Lung (tissue), 17 donors: ENCODE measurements at places on chromosomes 5 and 9. TPM values are rescaled to one million over a fixed set of nuclear protein-coding genes. Genes with fewer than 3 reads are reported as not detected.

GRCh38 chr5:139745132-139745799 lies 50.3 kb upstream of the PSD2 start:
- peak; percentile 13 for DNase-seq
- no peaks in the 10 kb centered on the region for H3K36me3 ChIP-seq
- peaks cover 24% of the 10 kb centered on the region for H3K4me1 ChIP-seq
- no peak overlapping the region for H3K4me3 ChIP-seq
- H3K27ac ChIP-seq: no peak overlapping the region

GRCh38 chr5:140509898-140510297 lies 37.6 kb upstream of the EIF4EBP3 start:
- no peak for DNase-seq
- H3K27me3 ChIP-seq: no peaks in the 10 kb centered on the region
- H3K4me3 ChIP-seq: no peak overlapping the region
- peaks cover 71% of the 10 kb centered on the region for H3K36me3 ChIP-seq

DNA sequence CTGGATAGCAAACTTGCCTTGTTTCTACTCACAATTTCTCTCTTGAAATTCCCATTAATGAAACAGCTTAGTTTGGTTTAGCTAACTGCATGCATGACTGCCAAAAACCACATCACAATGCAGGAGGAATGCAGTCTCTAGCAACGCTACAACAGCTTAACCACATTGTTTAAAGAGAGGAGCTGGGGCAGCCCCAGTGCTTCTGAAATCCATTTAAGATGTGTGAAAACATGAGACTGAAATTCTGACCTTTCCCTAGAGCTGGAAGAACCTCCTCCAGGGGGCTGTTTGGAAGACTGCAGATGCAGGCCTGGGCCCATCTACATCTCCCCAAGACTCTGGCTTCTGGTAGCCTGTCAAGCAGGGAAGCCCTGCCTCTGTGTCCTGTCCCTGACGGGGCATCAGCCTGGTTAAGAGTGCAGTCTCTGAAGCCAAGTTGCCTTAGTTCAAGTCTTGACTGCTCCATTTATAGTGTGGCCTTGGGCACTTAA lies 157.1 kb downstream of the ZNF462 start:
- no peaks in the 10 kb centered on the region for H3K27me3 ChIP-seq
- peak; percentile 90 for DNase-seq
- H3K27ac ChIP-seq: no peak overlapping the region

DNA sequence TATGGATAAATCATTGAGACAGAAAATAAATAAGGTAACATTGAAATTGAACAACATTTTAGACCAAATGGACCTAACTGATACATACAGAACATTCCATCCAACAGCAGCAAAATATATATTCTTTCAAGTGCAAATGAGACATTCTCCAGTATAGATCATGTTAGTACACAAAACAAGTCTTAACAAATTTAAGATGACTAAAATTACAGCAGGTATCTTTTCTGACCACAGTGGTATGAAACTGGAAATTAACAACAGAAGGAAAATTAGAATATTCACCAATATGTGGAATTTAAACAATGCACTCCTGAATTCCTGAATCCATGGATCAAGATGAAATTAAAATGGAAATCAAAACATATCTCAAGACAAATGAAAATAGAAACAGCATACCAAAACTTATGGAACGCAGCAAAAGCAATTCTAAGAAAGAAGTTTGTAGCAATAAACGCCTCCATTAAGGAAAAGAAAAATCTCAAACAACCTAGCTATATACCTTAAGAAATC lies 115.6 kb downstream of the ADAMTS12 start:
- H3K4me1 ChIP-seq: peaks cover 27% of the 10 kb centered on the region
- no peak for DNase-seq
- no peak overlapping the region for H3K4me3 ChIP-seq
- H3K36me3 ChIP-seq: no peaks in the 10 kb centered on the region

- peaks cover 6% of the 10 kb centered on the region for H3K36me3 ChIP-seq
- no peak overlapping the region for H3K4me3 ChIP-seq
- no peak overlapping the region for H3K27ac ChIP-seq
- H3K27me3 ChIP-seq: no peaks in the 10 kb centered on the region
These were observed 1045.8 kb upstream of the DMAC1 start for GRCh38 chr9:8845376-8845775.

KIF4B gene
- total RNA-seq: not detected

PCDHA4 gene
- total RNA-seq: 2.9 TPM
